ENCODE measurements at places on chromosomes 5 and 9.
A peak's percentile ranks its signal among the peaks of the same experiment; 100 is the strongest.

- DNase-seq, result peak; percentile 42
Observed at GRCh38 chr9:120944434-120944843, 17.8 kb upstream of the TRAF1 start.

DNA sequence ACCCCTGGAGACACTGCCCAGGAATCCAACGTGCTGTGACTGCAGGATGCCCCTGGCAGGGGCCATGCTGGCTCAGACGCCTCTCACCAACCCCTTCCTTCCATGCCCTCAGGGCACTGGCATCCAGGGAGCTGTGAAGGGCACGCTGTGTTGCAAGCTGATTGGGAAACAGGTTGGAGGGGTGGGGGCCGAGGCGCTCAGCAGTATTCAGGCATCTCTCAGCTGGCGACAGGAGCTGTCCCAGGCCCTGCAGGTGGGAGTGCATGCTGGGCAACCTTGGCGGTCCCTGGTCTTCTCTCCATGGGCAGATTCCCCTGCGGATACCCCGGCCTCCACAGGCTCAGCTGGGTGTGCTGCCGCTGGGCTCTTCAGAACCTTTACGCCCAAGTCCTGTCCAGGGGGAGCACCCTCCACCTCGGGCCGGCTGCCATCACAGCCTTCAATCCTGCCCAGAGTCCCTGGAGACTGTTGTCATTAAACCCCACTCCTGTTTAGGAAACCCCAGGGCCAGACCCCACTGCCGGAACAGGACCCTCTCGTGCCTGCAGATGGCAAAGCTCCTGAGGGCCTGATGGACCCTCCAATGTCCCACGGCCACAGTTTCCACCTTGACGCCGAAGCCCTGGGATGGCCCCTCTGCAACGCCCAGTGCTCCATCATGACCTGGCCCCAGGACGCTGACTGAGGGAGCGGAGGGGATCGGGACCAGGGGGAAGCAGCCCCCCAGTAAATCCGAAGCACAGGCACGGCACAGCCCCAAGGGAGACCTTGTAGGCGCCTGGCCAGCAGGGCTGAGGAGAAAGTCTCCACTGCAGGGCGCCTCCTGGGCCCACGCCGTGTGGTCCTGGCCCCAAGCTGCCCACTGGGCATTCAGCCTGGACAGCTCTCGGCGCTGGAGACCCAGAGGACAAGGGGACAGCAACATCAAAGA, 9.3 kb downstream of the TPPP start:
- no peak for DNase-seq

GRCh38 chr9:136045595-136046553, 49.2 kb downstream of the NACC2 start:
- no peak for DNase-seq

GRCh38 chr5:127785098-127785927, 82.1 kb downstream of the CCDC192 start:
- DNase-seq, result no peak

GRCh38 chr9:113600871-113601614, 137.5 kb downstream of the RGS3 start:
- DNase-seq, result no peak

DNA sequence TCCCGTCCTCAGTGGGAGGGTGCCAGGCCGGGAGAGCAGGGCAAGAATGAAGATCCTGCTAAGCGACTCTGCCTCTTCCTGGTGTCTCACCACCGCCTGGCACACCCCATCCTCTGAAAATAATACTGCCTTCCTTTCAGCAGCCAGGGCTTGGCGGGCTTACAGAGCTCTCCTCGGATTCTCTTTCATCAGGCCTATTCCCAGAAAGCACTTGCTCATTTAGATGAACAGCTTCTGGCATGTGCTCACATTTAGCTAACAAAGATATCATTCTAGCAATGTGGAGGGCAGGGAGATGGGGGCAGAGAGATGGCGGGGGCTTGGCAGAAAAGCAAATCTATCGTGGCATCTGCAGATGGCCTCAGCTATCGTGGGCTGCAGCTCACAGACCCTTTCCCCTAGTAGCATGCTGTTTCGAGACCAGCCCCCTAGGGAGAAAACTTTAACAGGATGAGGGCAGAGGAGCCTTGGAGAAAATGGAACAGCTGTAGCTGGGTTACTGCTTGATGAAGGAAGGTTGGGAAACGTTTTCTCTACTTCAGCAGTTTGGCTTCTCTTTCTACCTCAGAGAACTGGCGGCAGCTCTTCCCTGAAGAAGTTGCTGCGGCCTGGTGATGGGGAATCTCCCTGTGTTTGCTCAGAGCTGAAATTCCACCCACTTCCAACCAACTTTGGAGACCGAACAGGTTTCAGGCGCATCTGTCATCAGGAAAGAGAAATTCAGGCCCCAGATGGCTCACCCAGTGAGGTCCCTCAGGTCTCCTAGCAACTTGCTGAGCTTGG, 102.1 kb downstream of the TMEM174 start:
- no peak for DNase-seq

GRCh38 chr9:25948182-25948581, 269.9 kb upstream of the TUSC1 start:
- no peak for DNase-seq

GRCh38 chr5:138082033-138082432, 1.8 kb upstream of the WNT8A start:
- DNase-seq, result no peak

- DNase-seq, result no peak
Observed at GRCh38 chr5:15889001-15889400, 290.6 kb downstream of the MARCHF11 start.

- DNase-seq, result no peak
Observed at GRCh38 chr9:11141357-11141756, 528.6 kb upstream of the PTPRD start.

DNA sequence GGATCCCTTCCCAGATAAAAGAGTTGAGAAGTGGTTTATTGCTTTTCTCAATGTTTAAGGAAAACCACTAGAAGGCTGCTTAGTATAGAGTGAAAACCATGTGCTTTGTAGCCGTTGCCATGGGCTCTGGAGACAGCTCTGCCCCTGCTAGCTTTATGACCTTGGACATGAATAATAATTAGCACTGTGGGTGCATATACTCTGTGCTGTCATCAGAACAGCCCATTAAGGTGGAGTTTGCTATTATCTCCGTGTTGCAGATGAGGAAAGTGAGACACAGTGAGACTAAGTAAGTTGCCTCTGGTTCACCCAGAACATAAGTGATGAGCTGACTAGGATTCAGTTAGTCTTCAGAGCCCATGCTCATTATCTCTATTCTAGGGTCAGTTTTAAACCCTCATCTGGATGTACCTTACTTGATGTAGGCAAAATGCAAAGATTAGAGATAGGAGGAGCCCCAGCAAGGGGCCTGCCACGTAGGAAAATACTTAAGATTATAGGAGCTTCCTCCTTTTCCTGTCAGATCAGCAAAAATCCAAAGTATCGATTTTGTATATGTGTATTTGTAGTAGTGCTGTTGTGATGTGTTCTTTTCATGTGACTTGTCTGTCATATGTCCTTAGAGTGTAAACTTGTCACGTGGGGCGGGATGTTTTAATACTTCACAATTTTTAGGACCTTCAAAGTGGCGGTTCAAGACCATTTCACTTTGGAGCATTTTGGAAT, 102.5 kb downstream of the TLE4 start:
- DNase-seq, result no peak

GRCh38 chr5:58363461-58364249, 96.2 kb downstream of the PLK2 start:
- DNase-seq, result no peak

- DNase-seq, result no peak
Observed at GRCh38 chr9:70921136-70921535, 200.3 kb downstream of the TRPM3 start.

- DNase-seq, result no peak
Observed at GRCh38 chr9:74556685-74557084, 59.5 kb downstream of the RORB start.

- DNase-seq, result no peak
Observed at GRCh38 chr9:137798901-137799629, 78.5 kb upstream of the CACNA1B start.
